ENCODE measurements at places on chromosomes 16 and 17.

- peak; percentile 80 for DNase-seq
Measured at GRCh38 chr17:7136266-7136877, 21.8 kb upstream of the ASGR2 start.

- DNase-seq = no peak
Measured at GRCh38 chr16:58958749-58959148, 224.6 kb upstream of the GOT2 start.

- no peak for DNase-seq
Measured at GRCh38 chr16:81720973-81721906, 57.9 kb upstream of the PLCG2 start.

- DNase-seq = no peak
Measured at GRCh38 chr17:72760368-72760767, 332.1 kb downstream of the SLC39A11 start.

DNA sequence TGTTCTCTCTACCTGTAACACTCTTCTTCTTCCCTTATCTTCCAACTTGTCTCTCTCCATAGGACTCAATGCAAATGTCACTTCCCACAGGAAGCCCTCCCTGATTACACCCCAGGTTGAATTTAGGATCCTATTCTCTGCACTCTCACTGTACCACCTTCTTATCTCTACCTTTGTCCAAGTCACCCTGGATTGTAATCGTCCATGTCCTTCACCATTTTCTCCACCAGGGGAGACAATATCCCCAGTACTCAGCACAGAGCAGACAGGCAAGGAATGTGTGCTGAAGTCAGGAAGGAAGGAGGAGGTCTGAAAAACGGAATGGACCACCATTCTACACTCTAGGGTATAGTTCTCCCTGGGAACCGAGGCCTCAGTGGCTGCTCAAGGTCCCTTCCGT, 14.2 kb downstream of the C16orf82 start:
- DNase-seq = no peak

GRCh38 chr16:86343027-86343795, 167.1 kb upstream of the FOXF1 start:
- peak; percentile 49 for DNase-seq

- DNase-seq = peak; percentile 50
Measured at GRCh38 chr17:4710693-4711634, 532 bp downstream of the ARRB2 start.

- DNase-seq = no peak
Measured at GRCh38 chr17:80924807-80925610, 66.6 kb upstream of the CHMP6 start.

- DNase-seq = no peak
Measured at GRCh38 chr17:28042721-28043291, 329 bp downstream of the NLK start.

- DNase-seq = peak; percentile 71
Measured at GRCh38 chr17:32909787-32910369, 18.1 kb upstream of the TMEM98 start.

Data from muscle of leg (tissue), 16 donors.